Renal cortex interstitium (tissue), 15 donors: ENCODE measurements at places on chromosomes 5 and 9.

DNA sequence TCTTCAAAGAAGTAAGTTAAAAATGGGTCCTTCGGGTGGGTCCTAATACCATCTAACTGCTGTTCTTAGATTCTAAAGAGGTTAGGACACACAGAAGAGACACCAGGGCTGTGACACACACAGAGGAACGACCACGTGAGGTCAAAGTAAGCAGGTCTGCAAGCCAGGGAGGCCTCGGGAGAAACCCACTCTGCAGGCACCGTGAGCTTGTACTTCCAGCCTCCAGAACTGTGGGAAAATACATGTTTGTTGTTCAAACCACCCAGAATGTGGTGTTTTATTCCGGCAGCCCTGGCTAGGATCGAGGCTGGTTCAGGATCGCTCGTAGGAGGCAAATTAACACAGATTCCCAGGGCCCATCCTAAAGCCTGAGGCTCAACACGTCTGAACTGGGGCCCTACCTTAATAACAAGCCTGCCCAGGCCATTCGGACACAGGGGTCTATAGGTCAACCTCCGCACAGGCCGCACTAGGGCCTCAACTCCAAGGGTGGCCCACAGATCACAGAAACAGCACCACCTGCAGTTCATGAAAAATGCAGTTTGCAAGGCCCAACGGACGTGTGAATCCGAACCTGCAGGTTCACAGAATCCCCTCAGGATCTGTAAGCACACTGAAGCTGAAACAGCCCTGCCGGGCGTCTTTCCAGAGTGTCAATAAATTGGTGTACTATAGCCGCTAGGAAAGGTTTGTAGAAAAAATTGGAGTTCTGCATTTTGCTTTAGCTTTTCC, 7.1 kb downstream of the MED10 start:
- DNase-seq, result no peak

DNA sequence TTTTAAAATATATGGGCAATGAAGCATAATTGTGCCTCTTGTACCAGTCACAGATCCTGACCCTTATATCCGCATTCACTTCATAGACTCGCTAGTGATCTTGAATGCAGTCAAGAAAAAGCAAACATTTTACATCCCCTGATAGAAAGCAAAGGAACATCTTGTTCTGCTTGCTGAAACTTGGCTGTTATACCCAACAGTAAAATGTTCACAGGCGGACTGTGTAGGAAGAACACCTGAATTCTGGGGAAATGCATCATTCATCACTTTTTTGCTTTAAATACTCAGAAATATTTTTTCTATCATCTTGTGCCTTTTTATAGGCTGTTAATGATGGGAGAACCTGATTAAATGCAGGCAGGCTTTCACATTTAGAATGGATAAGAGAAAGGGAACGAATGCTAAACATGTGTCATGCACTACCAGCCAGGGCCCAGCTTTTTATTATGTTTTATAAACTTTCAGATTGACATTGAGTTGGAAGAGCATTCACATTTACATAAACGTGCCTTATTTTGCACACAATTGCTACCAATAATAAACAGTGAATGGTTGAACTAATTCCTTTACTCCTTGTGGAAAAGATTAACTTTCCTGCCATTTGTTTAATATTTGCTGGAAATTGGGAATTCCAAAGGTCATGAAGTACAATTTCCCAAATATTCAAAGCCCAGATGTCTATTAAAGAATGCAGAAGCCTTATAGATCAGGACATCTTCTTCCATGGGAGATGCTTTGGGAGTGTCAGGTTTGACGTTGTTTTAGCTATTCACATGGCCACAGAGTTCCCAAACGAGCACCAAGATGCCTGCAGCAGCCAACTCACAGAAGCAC, 756.2 kb downstream of the TLE1 start:
- DNase-seq, result no peak

DNA sequence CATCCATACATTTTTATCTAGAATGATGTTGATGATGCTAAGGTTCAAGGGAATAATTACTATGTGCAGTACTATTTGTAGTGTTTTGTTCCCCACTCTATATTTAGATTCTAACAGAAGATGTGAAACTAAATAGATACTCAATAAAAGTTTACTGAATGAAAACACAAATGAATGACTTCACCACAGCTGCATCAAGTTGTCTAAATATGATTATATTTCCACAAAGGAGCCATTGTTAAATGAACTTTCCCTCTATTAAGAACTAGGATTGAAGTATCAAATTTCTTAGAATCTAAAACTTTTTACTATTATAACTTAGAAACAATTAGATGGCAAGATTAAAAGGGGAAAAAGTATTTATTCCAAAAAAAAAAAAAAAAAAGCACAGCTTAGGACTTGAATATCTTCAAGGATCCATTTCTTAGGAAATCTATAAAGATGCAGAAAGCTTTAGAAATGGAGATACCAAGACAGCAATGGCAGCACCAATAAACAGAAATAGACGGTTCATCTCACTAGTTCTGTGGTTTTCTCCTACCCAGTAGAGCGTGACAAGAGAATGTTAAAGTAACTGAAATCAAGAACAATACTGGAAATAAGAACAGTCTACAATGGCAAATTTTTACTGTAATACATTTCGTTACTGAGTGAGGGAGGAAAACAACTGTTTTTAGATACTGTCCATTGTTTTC, 347.6 kb downstream of the EBF1 start:
- DNase-seq, result no peak

DNA sequence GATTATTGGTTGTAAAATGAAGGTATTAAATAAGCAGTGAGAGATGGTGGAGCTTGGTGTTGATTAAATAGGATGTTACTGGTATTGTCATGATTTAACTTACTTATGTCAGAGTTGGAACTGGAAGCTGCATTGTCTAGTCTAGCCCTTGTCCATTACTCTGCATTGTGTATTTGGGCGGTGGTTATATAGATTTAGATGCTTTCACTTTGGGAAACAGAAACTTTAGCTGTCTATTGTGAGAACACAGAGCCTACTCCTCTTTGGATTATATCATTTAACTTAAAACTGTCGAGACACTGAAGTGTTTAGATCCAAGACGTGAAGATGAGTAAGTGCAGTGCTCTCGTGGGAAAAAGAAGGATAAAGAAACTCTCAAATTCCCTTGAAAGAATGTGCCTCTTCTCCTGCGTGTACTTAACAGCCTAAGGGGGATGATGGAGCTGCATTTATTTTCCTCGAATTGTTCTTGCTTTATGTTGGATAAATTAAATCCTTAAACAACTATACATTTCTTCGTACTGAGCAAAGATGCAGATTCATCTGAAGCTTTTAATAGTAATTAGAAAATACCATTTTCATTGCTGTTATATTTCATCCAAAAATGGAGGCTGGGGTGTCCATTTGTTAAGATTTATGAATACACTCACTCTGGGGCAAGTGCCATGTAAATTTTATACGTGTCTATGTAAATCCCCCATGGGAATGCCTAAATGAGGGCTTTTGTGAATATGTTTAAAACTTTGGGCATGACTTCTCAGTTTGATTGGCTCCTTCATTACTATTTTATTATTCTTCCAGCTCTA, 21.6 kb downstream of the FBXL7 start:
- no peak for DNase-seq

- DNase-seq, result no peak
Measured at GRCh38 chr5:132473668-132474067, 16.9 kb downstream of the IRF1 start.

DNA sequence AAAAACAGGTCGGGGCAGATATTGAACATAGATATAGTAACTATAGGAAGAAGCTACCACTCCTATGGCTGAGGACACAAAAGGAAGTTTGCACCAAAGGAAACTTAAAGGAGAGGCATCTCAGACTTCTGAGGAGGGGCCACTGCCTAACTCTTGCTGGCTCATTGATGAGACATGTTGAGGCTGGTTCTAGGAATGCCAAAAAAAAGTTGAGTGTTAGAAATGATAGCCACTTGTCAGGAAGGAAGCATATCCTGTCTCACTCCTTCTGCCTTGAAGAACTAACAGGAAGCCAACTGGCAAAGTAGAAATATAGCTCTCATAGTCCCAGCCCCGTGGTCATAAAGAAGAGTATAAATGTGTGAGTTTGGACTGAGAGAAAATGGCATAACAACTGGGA, 23.3 kb upstream of the STOM start:
- DNase-seq, result no peak

- DNase-seq, result no peak
Measured at GRCh38 chr5:36442796-36443195, 141.1 kb upstream of the RANBP3L start.

DNA sequence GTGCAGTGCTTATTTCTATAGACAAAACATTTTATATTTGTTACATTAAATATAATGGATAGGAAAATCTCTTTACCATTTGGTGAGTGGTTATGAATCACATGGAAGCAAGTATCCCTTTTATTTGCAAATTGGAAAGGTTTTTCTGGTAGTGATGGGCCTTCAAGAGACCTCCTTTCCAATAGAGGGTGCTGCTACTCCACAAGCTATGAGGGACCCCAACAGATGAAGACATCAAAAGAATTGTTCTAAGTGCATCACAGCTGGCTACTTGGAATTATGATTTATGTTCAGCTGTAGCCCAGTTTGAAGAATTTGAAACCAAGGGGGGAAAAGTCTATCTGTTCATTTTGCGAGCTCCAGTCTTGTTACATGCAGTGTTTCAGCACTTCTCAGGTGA, 493.7 kb upstream of the SGCD start:
- DNase-seq, result no peak

DNA sequence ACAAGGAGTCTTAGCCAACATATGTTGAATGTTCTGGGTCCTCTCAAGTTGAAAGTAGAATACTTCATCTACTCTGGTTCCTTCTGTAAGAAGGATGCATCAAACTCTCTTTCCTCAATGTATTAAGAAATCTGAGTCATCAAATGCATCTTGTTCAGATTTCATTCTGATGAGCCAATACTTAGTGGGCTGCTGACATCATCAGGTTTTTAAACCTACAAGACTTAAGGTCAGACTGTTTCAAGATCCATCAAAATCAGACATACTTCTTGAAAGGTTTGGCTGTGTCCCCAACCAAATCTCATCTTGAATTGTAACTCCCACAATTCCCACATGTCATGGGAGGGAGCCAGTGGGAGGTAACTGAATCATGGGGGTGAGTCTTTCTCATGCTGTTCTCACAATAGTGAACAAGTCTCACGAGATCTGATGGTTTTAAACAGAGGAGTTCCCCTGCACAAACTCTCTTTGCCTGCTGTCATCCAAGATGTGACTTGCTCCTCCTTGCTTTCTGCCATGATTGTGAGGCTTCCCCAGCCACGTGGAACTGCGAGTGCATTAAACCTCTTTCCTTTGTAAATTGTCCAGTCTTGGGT, 168.8 kb downstream of the RAPGEF6 start:
- no peak for DNase-seq

DNA sequence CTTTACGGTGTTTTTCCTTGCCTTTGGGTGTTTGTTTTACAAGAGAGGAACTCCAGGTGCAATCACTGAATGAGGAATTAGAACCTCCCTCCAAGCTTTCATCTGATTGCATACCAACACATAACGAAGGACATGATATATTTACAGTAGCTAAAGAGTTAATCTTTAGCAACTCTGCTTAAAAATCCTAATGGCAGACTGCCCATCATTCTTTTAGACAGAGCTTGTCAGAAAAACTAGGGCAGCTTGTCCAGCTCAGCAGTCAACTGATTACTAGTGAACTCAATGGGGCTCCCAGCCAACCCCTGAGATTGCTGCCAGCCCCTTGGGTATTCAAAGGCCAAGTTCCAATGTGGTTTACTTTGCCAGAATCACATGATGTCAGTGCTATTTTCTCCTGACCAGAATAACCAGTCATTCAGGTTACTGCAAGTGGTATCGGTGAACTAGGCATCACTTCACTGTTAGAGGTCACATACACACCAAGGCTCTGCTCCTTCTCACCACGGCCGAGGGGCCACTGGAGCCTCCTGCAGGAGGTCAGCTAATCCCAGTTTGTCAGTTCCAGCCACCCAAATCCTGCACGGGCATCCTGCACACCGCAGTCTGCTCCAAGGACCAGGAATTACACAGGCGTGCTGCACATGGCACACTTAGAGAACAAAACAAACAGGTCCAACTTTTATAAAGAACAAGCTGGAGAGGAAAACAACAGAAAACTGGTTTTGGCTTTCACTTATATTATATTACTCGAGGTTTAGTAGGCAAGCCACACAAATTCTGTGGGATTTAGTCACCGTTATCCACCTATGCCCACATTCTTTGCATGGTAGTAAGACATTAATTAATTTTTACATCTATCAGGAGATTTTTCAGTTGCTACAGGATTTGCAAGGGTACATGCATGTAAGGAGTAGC, 62.5 kb downstream of the NFIB start:
- no peak for DNase-seq

DNA sequence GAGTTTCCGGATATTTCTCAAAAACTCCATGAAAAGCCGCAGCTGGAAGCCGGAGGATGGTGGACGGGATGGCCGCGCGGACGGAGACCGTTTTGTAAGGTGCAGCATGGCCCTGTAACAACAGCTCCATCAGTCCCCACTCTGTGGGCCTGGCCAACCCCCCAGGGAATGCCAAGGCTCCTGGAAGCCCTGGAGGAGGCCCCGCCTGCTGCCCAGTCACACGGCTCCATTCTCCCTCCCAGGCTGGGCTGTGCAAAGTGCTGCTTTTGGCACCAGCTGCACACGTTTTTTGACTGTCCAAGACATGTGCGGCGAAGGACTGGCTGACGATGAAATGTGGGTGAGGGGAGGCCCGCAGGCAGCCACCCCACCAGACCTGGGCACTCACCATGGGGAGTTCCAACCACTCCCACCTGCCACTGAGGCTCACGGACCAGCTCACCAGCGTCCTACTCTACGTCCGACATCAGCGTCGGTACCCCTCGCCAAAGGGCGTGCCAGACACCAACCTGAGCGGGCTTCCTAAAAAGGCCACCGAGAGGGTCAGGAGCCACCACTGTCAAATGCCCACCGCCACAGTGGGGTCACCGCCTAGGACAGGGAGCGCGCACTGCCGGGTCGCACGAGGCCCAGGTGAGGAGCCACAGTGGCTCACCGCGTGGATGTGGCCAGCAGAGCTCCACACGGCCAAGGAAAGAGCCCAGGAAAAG, 27.3 kb downstream of the PNPLA7 start:
- no peak for DNase-seq

DNA sequence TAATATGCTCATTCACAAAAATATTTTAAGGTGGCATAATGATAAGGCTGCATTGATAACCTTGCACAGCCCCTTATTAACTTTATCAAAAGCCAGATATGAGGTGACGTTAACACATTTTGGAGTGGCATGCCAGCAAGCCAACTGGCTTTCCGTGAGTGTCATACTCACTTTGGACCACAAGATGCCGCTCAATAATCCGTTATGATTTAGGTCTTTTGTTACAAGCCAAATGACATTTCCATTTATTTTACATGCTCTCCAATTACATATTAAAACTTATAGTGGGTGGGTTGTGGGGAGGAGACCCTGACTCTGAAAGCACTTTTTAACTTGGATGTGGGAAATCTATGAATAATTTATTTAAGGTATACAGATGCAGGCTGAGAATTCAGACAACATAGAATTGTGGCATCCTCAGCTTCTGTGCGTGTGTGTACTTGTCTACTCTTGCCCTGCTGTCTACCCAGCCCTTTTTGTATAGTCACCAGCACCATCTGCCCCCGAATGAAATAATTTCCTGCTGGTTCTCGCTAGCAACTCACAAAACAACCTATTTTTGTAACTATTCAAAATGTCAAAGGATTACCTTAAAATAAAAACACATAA, 305.1 kb downstream of the PSAT1 start:
- DNase-seq, result no peak
